ENCODE measurements at places on chromosomes 13 and 19. TPM values are rescaled to one million over a fixed set of nuclear protein-coding genes. Genes with fewer than 3 reads are reported as not detected.
A peak's percentile ranks its signal among the peaks of the same experiment; 100 is the strongest.

Gene RPS16
- 2,801 TPM for total RNA-seq

GRCh38 chr19:54616821-54617560 is 13.3 kb upstream of the LILRB1 start:
- H3K27ac ChIP-seq = no peak overlapping the region
- H3K36me3 ChIP-seq = no peaks in the 10 kb centered on the region
- H3K4me1 ChIP-seq = no peaks in the 10 kb centered on the region
- no peak overlapping the region for H3K4me3 ChIP-seq
- H3K27me3 ChIP-seq = no peaks in the 10 kb centered on the region

DNA sequence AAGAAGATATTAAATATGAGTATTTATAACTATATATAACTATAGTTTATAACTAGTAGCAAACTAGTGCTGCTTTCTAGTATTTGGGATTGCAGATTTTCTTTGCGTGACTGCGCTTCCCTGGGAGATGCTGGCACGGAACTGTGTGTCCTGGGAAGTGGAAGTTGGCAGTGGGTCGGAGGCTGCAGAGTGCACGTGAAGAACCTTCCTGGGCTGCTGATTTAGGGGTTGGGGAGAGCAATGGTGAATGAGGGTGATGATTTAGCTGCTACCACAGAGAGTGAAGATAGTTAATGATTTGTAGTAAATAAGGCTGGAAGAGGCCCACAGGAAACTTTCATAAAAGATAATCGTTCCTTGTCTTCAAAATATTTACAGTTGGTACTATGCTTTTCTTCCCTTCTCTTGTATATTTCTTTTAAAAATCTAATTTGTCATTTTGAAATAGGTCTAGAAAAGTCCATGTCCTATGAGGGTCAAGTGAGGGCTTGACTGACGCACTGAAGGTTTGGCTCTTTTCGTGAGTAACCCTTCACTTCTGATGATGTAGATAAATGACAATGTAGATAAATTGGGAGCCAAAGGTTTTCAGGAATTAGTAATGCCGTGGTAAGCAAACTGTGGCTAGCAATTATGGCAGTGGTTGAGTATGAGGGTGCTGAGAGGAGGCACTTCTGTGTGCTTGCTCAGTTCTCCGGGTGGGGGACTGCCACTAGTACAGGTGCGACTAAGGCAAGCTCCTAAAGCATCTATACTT is 3.0 kb upstream of the NAA16 start:
- no peaks in the 10 kb centered on the region for H3K36me3 ChIP-seq
- peaks cover 2% of the 10 kb centered on the region for H3K4me1 ChIP-seq
- no peak overlapping the region for H3K27ac ChIP-seq
- H3K4me3 ChIP-seq = no peak overlapping the region
- no peaks in the 10 kb centered on the region for H3K27me3 ChIP-seq

DNA sequence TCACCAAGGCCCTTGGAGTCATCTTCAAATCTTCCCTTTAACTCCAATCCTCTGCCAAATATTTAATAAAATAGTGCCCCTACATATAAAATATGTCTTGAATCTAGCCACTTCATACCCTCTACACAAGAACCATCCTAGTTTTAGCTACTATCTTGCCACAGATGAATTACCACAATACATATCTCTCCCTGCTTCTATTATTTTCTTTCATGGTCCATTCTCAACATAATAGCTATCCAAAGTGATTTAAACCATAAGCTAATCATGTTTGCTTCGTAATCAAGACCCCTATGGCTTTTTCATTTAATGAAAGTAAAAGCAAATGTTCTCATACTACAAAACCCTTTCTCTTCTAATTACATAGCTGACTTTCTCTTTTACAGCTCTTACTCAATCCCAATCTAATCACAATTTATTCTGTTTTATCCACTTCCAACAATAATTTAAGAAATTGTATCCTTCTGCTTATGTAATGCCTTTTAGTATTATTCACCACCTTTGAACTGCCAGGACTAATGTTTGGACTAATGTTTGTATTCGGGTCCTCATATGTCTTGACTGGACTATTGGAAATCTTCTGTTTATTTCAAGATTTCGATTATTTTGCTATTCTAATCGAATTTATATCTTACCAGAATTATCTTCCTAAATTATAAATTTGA is 412.0 kb downstream of the SLITRK1 start:
- H3K27ac ChIP-seq = no peak overlapping the region
- H3K36me3 ChIP-seq = no peaks in the 10 kb centered on the region
- no peak overlapping the region for H3K4me3 ChIP-seq

- no peaks in the 10 kb centered on the region for H3K36me3 ChIP-seq
- H3K4me3 ChIP-seq = no peak overlapping the region
- no peaks in the 10 kb centered on the region for H3K4me1 ChIP-seq
- no peak overlapping the region for H3K27ac ChIP-seq
These were observed 525.1 kb upstream of the NBEA start for GRCh38 chr13:34416971-34417380.

- no peaks in the 10 kb centered on the region for H3K27me3 ChIP-seq
- H3K4me1 ChIP-seq = no peaks in the 10 kb centered on the region
- no peak for DNase-seq
- no peak overlapping the region for H3K4me3 ChIP-seq
- H3K27ac ChIP-seq = no peak overlapping the region
These were observed 955.5 kb upstream of the PCDH9 start for GRCh38 chr13:68185444-68186141.

DNA sequence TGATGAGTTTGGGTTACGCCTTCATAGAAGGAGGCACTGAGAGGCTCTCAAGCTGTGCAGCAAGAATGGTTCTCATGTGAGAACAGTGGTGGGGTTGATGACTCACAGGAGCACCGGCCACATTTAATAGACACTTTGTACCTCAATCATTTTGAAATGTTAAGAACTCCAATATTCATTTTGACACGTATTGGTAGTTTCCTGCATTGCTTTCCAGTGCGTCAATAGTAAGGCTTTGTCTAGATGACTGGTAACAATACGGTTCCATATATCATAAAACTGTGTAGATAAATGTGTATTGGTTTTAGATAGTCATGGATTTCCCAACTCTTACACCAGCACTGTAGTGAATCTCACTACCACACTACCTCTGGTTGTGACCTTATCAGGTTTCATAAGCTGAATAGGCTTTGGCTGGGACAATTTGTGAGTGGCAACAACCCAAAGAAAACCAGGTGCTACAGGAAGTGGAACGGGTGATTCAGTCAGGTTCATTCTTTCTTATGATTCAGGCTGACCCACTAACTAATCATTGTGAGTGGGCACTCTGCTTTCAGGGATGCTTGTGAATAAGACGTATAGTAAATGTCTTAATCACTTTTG is 362.6 kb downstream of the KLF5 start:
- H3K36me3 ChIP-seq = no peaks in the 10 kb centered on the region
- DNase-seq = no peak
- no peak overlapping the region for H3K4me3 ChIP-seq
- H3K27me3 ChIP-seq = no peaks in the 10 kb centered on the region
- no peaks in the 10 kb centered on the region for H3K4me1 ChIP-seq

Gene MAMSTR
- total RNA-seq = 1.9 TPM

GRCh38 chr19:42253245-42254088 is 1.5 kb downstream of the ERF start:
- peak; percentile 94 for DNase-seq
- peak overlapping the region; percentile 74 for H3K4me3 ChIP-seq
- no peaks in the 10 kb centered on the region for H3K27me3 ChIP-seq

GRCh38 chr13:68597641-68598040 is 1367.5 kb upstream of the PCDH9 start:
- no peaks in the 10 kb centered on the region for H3K27me3 ChIP-seq
- H3K4me1 ChIP-seq = no peaks in the 10 kb centered on the region
- H3K36me3 ChIP-seq = no peaks in the 10 kb centered on the region
- no peak for DNase-seq

Gene MEIS3
- total RNA-seq = 16.2 TPM
